Stimulated activated CD4-positive, alpha-beta T cell treated with anti-CD3 and anti-CD28 coated beads, TNF-alpha, amount 100 ng/mL, for 48 hours (primary cell): ENCODE measurements at places on chromosomes 2 and 18.

- no peak for DNase-seq
Measured at GRCh38 chr18:3441290-3441689, 8.7 kb upstream of the TGIF1 start.

DNA sequence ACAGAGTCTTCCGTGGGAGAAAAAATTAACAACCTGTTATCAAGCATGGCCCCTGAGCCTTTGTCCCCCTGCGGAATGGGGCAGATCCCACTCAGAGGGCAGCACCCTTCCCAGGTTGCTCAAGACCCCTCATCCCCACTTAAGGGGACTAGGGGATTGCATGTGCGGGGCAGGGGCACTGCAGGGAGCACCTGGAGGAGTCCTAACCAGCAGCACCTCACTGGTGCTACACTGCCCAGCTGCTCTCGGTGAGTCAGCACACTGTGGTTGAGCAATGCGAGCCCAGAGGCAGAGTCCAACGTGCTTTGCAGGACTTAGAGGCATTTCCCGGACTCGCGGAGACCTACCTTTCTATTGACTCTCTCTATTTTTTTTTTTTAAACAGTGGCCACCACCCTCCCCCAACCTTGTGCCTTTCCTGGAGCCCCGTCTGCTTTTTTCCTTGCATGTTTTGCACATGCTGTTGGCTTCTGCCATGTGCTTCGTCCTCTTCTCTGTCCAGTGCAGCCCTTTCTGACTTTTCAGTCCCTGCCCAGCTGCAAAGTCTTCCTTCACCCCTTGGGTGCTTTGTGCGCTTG is 74.0 kb downstream of the IL1R2 start:
- no peak for DNase-seq

DNA sequence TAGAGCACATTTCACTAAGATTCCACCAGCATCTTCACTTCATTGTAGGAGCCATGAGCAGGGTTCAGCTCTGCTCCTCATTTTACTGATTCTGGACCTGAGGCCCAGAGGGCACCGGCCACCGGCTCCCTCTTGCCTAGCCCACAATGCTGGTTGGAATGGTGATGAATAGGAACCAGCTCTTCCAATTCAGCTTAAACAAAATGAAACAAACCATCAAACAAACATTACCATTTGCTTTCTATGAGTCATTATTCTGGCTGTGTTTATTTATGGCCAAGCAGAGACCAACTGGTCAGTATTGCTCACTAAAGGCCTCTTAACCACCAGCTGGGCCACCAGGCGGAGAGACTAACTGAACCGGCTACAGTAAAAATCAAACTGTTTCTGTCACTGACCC is 176.7 kb downstream of the MTX2 start:
- no peak for DNase-seq

DNA sequence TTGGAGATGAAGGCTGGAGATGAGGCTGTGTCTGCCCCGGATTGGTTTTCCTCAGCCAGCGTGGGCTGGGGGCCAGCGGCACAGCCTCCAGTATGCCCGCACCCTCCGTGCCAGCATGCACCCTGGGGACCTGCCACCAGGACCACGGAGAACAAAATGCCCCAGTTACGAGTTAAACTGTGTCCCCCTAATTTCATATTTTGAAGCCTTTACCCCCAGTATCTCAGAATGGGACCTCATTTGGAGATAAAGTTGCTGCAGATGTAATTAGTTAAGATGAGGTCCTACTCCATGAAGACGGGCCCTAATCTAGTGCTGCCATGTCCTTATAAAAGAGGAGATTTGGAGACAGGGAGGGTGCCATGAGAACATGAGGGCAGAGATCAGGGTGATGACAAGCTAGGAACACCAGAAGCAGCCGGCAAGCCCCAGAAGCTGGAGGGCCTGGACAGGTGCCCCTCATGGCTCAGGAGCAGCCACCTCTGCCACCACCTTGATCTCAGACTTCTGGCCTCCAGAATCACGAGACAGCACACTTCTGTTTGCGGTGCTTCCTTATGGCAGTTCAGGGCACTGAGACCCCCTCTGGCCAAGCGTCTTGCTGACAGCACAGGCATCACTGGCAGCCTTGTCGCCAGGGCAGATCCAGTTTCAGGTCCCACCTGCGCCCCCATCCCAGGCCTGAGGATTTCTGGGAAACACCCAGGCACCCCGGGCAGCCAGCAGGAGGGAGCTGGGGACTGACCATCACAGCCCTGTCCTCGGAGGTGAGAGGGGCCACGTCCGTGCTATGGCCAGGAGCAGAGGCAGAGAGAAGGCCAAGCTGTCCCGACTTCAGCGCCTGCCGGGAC is 29.4 kb downstream of the KIF1A start:
- no peak for DNase-seq

DNA sequence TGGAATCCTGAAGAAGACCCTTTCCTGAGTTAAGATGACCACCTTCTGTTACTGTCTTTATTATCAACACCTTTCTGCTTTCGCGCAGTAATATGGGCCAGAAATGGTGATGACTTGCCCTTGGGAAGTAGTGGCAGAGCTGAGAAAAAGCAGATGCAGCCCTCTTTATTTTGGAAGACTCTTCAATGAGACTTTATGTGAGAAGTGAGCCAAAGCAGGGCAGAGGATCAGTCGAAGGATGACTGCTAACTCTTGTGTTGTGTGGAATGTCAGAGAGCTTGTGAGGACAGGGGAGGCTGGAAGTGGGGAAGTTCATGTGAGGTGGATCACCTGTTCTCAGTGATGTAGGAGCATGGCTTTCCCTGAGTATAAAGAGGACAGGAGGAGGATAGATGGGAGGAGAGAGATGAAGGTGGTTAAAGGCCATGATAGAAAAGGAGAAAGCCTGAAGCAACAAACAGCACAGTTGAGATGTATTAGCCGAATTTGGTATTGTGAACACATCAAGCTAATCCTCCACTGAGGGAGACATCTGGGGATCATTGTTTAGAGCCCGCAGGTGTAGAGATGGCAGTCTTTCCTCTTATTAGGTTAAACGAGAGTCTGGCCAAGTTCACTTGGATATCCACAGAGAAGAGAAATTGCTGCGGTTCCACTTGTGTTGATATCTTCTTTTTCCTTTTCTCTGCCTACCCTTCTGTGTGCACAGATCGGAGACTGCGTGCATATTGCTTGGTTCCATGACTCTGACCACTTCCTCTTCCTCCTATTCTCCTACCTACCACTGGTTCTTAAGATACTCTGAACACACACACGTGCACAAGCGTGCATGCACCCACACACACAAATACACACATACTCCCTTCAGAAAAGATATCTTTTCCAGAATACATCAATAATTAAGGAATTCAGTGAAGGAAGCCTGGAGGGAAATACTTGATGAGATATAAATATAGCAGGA is 67.4 kb downstream of the SLC9A2 start:
- DNase-seq: no peak

DNA sequence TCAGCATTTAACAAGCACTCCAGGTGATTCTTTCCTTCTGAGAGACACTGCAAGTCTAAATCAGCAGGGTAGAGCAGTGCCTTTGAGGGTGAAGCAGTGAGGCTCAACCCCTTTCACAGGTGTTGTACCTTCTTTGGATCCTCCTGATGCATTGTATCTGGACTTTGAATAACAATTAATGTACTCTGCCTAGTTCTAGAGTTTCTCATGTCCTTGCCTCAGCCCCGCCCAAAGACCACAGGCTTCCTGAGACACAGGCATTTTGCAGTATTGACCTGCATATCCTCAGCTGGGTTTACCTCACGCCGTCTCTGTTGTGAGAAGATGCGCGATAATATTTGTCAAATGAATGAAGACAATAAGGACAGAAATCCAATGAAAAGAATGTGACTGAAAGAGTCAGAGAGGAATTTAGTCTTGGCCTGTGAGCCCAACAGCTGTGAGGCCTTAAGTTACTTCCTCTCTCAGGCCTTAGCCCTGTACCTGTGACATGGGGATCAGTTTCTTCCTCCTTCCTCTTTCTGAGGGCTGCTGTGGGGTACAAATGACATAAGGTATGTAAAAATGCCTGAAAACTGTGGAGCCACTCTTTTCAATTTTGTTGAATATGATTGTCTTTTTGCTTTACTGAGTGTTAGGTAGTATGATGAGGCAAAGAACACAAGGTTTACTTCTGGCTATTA is 43.7 kb downstream of the WIPF1 start:
- DNase-seq: no peak

GRCh38 chr2:108620656-108621055 is 86.4 kb downstream of the LIMS1 start:
- DNase-seq: no peak

DNA sequence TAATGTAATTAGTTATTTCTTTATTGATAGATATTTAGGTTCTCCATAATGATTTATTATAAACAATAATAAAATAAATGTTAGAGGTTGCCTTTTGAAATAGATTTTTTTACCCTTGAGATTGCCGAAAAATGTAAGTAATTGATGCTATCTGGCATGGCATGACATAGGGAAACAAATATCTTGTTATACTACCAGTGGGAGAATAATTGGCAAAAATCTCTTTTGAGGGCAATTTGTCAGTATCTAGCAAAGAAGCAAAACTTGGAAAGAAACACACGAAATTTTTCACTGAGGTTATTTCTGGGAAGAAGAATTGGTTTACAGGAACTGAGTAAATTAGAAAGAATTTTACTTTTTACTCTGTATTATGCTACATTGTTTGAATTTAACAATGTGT is 547.2 kb upstream of the SETBP1 start:
- DNase-seq: no peak
